ENCODE measurements at places on chromosomes 3 and 15.
A peak's percentile ranks its signal among the peaks of the same experiment; 100 is the strongest.

DNA sequence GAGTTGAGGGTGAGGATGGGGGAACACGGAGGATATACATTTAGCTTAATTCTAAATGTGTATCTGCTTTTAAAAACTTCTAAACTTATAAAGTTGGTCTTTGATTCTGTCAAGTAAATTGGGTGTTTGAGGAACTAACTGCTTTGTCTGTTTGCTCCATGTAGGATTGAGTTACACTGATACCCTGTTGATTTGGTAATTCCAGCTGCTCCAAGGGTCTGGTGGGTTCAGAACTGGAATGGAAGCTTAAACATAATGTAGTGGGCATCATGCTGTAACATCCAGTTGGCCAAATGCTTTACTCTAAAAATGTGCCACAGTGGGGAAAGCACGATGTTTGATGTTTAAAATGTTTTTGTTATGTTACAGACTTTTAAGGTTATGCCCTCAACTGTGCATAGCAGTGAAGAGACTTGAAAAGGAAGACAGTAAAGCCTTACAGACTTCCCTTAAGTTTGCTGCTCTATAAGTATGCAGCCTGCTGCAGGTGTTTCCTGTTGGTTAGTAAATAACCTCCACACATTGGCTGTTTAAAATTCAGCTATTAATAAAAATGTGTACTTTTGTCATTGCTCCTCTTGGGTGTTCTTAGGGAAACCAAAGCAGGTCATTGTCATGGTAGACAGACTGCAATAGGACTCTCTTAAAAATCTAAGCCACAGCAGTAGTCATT, 5.9 kb upstream of the EDEM1 start:
- no peak for DNase-seq

DNA sequence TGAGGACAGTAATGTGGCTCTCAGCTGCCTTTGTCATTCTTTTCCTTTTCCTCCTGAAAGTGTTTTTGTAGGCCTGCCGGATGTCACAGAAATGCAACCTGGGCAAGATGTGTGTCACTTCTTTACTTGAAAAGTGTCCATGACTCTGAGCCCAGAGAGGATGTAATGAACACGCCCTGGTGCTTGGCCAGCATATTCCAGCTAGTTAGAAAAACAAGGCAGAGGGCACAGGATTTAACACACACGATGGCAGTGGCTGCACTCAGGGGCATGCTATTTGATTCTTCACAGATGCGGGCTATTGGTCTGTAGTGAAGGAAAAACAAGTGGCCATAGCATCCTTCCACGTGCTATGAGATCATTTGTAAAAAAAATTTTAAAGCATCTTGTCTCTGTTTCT, 30.3 kb upstream of the PTX3 start:
- no peak for DNase-seq

DNA sequence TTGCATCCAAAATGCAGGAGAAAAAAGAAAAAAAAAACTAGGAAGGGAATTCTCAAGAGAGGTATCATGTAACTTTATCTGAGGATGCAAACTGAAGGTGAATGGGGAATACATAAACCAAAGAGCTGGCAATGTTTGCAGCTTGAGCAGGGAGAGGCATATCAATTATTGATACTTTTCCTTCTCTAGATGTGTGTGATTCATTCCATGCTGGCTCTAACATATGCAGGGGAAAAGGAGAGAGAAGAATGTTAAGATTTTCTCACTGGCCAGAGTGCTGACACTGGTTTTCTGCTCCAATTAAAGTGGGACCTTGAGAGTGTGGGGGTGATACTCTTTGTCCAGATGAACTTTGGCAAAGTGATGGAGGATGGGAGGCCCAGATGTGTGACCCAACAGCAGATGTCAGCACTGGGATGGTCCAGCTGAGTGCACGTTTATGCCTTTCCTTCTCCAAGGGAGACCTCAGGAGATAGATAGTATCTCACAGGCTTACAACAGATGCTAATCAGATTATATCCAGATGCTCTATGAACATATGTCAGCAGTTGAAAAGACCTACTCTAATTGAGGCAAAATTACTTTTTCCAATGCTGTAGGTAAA, 50.0 kb upstream of the PSMD6 start:
- peak; percentile 34 for DNase-seq

GRCh38 chr3:125402639-125403038, 27.5 kb upstream of the ZNF148 start:
- no peak for DNase-seq

DNA sequence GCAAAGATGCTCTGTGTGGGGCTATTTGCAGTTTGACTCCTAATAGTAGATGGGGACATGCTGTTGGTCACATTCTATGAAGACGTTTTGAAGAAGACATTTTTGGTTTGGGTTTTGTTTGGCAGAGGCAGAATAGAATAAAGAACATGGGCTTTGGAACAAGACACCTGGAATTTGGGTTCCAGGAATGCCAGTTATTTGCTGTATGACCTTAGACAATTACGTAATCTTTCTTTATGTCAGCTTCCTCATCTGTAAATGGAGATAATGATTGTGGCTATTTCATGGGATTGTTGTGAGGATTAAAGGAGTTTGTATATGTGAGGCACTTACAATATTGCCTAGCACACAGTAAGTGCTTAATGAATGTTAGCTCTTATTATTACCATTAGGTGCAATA, 91.6 kb downstream of the MESD start:
- DNase-seq = no peak

DNA sequence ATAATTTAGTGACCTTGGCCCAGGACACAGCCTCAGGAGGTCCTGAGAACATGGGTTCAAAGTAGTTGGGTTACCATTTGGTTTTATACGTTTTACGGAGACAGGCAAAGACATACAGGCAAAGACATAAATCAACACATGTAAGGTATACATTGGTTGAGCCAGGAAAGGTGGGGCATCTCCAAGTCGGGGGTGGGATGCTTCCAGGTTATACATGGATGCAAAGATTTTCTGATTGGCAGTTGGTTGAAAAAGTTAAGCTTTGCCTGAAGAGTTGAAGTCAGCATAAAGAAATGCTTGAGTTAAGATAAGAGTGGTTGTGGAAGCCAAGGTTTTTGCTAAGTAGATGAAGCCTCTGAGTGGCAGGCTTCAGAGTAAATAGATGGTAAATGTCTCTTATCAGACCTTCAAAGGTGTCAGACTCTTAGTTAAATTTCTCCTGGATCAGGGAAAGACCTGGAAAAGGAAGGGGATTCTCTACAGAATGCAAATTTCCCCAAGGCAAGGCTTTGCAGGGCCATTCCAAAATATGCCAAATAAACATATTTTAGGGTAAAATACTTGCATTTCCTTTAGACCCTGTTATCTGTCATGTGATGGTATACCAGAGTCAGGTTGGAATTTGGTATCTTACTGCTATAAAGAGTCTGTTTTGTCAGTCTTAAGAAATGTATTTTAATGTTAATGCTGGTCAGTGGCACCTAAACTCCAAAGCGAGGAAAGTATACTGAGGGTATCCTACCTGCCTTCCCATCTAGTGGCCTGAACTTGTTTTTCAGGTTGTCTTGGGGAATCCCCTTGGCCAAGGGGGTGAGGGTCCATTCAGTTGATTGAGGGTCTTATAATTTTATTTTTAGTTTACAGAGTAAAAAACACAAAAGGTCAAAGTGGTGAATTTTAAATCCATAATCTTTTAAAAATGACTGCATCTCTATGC, 8.2 kb upstream of the PDHB start:
- DNase-seq = no peak

GRCh38 chr15:56358604-56359003, 6.6 kb upstream of the TEX9 start:
- no peak for DNase-seq

GRCh38 chr15:72074335-72075060, 43.5 kb downstream of the MYO9A start:
- DNase-seq = no peak

- no peak for DNase-seq
Observed at GRCh38 chr3:30082652-30083051, 523.7 kb upstream of the TGFBR2 start.

- DNase-seq = no peak
Observed at GRCh38 chr15:60800299-60801072, 321.5 kb upstream of the ICE2 start.
